Cortex of kidney (tissue), 1 donor: ENCODE measurements at places on chromosomes 7 and 10.

- no peak for DNase-seq
Measured at GRCh38 chr10:7561985-7562384, 104.8 kb downstream of the ITIH5 start.

- no peak for DNase-seq
Measured at GRCh38 chr7:1549357-1550004, 6.5 kb downstream of the TMEM184A start.

DNA sequence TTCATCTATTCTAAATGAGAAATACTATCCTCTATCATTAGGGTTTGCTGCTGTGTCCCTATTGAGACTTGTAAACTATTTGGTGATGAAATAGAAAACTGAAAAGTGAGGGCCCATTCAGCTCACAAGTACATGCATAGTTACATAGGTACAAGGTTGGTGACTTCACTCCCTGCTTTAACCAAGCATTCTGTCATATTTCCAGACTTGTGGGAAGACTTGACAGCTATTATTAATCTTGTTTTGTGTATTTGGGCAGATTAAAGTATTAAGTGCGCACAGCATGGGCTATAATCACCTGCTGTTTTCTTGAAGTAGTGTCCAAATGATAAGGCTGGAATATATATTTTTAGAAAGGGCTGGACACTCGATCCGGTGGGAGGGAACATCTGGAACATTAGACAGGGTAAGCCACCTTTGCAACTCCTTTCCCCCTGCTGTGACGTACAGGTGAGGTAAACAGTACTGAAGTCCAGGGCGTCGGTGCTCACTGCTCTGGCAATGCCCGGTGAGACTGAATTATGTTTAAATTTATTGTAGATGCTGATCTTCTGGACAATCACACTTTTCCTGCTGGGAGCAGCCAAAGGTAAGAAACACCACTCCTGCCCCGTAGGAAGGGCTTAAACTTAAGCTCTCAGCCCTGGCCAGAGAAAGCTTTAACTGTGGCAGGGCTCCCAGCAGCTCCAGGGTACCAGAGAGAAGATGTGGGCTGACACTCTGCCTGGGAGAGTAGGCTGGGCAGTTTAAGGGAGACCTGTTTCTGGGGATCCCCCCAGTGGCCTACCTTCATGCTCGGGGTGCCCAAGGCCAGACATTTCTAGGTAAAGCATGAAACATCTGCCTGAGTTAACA is at the start of gene PNLIPRP1:
PNLIPRP1 (plus strand) TSS at position 370 of the 855 bp plus-strand sequence; CDS start at position 541, 171 bp downstream.
- no peak for DNase-seq

- DNase-seq: no peak
Measured at GRCh38 chr7:36260481-36260880, 107.4 kb downstream of the EEPD1 start.

DNA sequence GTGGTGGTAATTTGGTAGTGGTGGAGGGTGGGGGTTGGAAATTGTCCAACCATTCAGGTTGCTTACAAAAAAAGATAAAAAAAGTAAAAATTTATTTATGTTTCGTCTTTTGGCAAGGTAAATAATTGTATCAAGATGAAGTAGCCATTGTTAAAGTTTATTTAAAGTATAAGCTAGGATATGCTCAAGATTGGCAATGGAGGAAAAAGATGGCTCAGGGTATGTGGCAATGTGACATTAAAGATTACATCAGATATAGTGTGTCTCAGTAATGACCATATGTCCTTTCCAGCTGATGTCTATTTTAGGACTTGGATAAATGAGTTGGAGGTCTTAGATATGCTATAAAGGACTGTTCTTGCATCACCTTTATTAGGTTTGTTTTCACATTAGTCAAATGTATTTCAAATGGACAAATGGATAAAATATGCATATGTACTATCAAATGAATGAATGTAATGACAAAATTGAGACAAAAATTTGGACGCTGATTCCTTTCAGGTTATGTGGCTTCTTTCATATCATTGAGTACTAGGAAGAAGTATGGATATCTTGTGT is 60.9 kb downstream of the ST7 start:
- DNase-seq: no peak

- DNase-seq: no peak
Measured at GRCh38 chr10:14571866-14572507, 202.7 kb downstream of the FAM107B start.

DNA sequence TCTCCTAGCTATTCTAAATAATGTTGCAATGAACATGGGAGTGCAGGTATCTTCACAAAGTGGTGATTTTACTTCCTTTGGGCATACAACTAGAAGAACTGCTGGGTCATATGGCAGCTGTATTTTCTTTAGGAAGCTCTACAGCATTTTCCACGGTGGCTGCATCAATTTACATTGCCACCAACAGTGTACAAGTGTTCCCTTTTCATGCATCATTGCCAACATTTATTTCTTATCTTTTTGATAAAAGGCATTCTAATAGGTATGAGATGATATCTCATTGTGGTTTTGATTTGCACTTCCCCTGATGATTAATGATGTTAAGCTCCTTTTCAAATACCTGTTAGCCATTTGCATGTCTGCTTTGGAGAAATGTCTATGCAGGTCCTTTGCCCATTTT is 52.6 kb downstream of the NT5C2 start:
- DNase-seq: no peak

DNA sequence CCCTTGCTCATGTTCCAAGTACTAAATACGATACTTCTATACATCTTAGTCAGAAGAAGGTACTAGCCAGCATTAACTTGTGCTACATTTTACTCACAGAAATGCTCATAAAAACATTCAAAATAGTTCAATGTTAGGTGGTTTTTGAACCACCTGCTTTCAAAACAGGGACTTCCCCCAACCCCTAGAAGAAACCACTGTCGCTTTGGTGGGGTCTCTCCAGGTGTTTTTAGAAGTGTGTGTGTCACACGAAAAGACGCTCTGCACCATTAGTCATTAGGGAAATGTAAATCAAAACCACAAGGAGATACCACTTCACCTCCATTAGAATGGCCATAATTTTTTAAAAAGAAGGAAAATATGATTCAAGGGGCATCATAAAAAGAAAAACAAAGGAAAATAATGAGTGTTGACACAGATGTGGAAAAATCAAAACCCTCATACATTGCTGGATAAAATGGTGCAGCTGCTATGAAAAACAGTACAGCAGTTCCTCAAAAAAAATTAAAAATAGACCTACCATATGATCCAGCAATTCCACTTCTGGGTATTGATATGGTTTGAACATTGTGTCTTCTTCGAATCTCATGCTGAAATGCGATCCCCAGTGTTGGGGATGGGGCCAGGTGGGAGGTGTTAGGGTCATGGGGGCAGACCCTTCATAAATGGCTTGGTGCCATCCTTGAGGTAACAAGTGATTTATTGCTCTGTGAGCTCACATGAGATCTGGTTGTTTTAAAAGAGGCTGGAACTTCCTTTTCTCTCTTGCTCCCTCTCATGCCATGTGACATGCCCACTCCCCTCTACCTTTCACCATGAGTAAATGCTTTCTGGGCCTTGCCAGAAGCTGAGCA is 74.2 kb downstream of the MALSU1 start:
- no peak for DNase-seq

- DNase-seq: no peak
Measured at GRCh38 chr7:81419731-81420130, 350.1 kb downstream of the HGF start.

DNA sequence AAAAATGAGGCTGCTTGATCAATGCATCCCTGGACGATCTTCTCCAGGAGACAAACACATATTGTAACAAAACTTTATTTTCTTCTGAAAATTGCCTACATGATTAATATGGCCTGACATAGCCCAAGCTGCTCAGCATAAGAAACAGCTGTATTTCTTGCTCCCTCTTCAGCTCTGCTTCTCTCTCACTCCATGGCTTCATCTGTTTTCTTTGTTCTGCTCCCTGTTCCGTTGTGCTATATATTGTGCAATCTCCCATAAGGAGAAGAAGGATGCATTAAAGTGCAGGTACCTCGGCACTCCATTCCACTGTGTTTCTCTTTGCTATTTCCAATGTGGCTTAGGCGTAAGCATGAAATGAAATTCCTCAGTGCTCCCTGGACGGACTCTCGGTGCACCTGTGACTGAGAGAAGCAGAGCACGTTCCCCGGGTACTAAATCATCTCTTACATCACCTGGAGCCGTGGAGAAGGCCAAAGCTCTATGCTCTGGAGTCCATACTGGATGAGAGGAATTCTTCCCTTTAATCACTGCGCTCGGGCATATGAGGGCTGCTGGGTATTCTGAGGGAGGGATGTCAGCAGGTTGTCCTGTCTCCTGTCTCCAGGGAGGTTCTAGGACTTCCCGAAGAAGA is 254.3 kb downstream of the GALNT17 start:
- no peak for DNase-seq
